NCI-H69 (cell line): ENCODE measurements at places on chromosomes 1 and 21.

- peak; percentile 85 for DNase-seq
Measured at GRCh38 chr1:204574865-204575163, 58.6 kb downstream of the MDM4 start.

GRCh38 chr21:32732544-32732943 is 4.7 kb upstream of the SYNJ1 start:
- DNase-seq, result no peak

- DNase-seq, result peak; percentile 74
Measured at GRCh38 chr1:93581917-93582850, 99.5 kb downstream of the BCAR3 start.

DNA sequence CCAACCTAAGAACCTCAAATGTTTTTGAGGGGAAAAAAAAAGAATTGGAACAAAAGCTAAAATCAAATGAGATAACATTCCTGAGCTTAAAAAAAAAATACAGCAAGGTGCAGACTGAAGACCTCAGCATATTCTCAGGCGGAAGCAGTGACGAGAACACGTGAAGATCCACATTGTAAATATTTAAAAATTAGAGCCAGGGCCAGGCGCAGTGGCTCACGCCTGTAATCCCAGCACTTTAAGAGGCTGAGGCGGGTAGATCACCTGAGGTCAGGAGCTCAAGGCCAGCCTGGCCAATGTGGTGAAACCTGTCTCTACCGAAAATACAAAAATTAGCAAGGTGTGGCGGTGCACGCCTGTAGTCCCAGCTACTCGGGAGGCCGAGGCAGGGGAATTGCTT is 15.7 kb downstream of the TFB2M start:
- DNase-seq, result no peak

- DNase-seq, result no peak
Measured at GRCh38 chr1:229531326-229531725, 23.2 kb upstream of the NUP133 start.

DNA sequence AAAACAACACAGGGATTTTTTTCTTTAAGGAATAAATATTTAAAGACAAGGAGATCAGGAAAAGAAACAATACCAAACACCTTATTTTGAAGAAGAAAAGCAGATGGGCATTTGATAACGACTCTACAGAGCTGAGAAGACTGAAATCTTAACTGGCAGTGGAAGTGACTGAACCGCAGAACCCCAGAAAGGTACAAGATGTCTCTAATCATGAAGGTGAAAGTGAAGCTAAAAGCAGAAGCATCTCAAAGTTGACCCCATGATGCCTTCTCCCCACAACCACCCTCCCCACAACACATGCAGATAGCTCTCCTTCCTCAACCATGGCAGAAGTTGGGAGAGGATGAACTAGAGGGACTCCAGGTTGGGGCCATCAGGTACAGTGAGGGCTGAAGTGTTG is 129.6 kb downstream of the ZNF648 start:
- no peak for DNase-seq

DNA sequence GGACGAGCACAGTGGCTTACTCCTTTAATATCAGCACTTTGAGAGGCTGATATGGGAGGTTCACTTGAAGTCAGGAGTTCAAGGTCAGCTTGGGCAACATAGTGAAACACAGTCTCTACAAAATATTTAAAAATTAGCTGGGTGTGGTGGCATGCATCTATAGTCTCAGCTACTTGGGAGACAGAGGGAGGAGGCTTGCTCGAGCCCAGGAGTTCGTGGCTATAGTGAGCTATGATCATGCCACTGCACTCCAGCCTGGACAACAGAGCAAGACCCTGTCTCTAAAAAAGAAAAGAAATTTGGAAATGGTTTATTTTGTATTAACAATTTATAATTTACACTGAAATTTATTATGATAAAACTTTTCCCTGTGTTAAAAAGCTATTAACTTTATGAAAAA is 1.7 kb upstream of the ANGPTL3 start:
- DNase-seq, result no peak
